ENCODE measurements at places on chromosomes 5 and 9.

GRCh38 chr9:122941582-122942234 lies 888 bp downstream of the RABGAP1 start:
- DNase-seq, result no peak

- DNase-seq, result no peak
Observed at GRCh38 chr5:88539693-88540365, 271.2 kb upstream of the TMEM161B start.

DNA sequence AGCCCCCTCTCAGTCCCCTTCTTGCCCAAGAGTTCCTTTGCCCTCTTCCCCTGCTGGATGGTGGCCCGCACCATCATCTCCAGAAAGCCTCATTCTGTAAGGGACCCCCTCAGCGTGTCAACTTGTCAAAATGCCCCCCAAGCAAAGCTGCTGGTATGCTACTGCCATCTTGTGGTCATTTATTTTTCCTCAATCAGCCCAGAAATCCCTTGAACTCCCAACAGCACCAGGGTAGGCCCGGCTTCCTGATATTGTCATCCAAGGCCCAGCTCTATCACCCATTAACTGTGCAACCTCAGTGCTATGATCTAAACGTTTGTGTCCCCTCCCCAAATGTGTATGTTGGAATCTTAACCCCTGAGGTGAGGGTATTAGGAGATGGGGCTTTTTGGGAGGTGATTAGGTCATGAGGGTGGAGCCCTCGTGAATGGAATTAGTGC lies 53.2 kb upstream of the FBXW11 start:
- DNase-seq, result no peak

GRCh38 chr5:83895860-83896259 lies 175.2 kb upstream of the HAPLN1 start:
- DNase-seq, result no peak

- DNase-seq, result no peak
Observed at GRCh38 chr5:173780235-173781234, 107.6 kb upstream of the CPEB4 start.

GRCh38 chr5:6449465-6450158 lies 953 bp downstream of the UBE2QL1 start:
- no peak for DNase-seq

DNA sequence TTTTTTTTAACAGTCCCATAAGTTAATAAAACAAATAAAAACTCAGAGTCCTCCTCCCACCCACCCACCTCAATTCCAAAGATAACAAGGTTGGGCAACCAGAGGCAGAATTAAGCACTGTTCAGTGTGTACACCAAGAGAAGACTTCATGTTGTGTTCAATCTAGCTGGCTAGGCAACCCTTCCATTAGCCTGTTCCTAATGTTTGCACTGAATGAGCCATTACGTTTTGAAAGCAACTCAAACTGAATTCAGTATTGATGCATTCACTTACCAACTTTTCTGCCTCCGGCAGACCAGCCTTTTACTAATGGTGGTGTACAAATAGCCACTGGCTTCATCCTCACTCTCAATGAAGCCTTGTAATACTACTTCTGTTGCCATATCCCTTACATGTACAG lies 47.5 kb downstream of the PBX3 start:
- no peak for DNase-seq

- DNase-seq, result no peak
Observed at GRCh38 chr9:96585426-96585825, 34.2 kb downstream of the CDC14B start.

DNA sequence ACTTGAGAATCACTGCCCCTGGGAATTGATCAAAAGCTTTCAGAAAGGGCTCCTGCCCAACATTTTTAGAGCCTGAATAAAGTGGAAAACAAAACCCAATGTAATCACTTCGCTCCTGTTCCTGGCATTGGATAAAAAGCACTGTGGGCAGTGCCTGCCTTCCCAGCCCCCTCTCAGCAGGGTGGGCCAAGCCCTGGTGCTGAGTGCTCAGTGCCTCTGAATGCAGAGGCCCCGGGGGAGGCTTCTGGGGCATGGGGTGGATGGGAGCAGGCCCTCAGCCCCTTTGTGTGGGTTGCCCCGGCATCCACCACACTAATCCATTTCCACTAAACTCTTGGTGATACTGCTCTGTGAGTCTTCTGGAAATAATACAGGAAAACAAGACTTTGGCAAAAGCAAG lies 55.6 kb downstream of the CFAP90 start:
- DNase-seq, result no peak

GRCh38 chr5:50501491-50502228 lies 60.6 kb upstream of the EMB start:
- DNase-seq, result no peak
